ENCODE measurements at places on chromosomes 5 and 9.

DNA sequence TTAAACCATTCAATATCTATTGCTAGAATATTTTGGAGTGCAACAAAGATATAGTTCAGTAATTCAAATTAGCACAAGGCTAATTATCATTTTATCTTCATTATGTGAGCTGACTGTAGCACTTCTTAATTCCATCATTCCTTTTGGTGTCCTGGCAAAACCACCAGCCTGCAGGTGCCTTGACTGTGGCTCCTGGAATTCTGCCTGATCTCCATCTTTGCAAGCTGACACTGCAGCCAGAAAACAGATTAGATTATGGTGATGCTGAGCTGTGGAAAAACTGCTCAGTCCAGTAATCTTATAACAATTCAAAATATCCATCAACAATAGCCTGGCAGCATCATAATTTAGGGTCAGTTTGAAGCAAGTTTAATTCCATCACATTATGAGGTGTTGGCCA lies 919.5 kb downstream of the DTWD2 start:
- DNase-seq: no peak

- no peak for DNase-seq
Measured at GRCh38 chr9:4620881-4621555, 41.1 kb upstream of the PLPP6 start.

DNA sequence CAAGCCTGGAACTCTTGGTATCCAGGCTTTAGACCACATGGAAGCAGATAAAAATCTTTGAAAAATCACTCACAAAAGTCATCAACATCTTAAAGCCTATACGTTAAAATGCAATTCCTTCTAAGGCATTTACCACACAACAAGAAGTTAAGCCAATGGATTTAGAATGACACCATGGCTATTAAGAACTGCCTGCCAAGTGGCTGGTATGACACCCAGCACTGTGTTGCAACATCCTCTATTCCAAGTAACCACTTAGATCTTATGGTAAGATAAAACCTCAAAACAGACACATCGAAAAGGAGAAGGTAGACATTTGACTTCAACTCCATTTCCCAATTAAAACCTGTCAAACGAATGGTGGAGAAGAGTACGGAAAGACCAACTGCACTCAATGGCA lies 344.2 kb upstream of the SLC30A5 start:
- DNase-seq: no peak

- DNase-seq: no peak
Measured at GRCh38 chr9:93823245-93824072, 131.7 kb downstream of the BARX1 start.

DNA sequence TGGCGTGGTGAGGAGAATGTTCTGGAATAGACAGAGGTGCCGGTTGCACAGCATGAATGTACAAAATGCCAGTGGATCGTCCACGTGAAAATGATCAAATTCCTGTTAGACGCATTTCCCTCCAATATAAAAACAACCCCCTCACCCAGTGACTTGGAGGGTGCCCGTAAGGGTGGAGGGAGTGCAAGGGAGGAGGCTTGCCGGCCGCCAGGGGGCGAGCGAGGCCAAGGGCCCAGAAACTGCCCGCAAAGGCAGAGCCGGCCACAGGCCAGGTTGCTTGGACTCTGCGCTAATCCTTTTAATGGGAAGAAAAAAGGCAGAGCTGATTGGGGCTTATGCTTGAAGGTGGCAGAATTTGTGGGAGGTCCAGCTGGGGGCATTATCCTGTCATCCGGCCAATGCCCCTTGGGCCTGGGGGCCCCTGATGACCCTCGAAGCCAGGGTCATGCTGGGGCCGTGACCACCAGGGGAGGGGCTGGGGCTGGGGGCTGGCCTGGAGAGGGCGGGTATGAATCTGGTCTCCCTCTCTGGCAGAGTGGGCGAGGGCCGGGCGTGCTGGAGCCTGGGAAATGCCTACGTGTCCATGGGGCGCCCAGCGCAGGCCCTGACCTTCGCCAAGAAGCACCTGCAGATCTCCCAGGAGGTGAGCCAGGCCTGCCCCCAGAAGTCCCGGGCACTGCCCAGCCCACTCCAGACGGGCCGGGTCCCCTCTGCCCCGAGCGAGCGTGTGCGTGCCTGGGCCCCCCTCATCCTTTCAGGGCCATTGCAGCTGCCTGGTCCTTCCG lies 12.0 kb downstream of the GPSM1 start:
- peak; percentile 74 for DNase-seq

DNA sequence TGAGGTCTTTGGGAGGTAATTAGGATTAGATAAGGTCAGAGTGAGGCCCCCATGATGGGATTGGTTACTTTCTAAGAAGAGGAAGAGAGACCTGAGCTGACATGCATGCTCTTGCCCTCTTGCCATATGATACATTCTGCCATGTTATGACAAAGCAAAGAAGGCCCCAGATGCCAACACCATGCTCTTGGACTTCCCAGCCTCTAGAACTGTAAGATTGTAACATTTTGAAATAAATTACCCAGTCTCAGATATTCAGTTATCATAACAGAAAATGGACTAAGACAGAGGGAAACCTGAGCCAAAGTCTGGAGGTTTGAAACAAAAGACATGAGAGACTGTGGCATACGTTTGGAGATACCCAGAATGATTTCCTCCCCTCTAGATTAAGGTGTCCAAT lies 318.6 kb downstream of the ARHGEF28 start:
- no peak for DNase-seq

Data from Ammon's horn (tissue), 1 donor.